Activated T-helper 2 cell treated with anti-CD3 and anti-CD28 coated beads, Interferon-gamma antibody, Interleukin-2, Interleukin-4, amounts not matched to agents 10 μg/mL and 5 μg/mL and 100 μg/mL, durations not matched to agents 14 hours and 24 hours and 36 hours (primary cell): ENCODE measurements at places on chromosomes 7 and 10. TPM values are rescaled to one million over a fixed set of nuclear protein-coding genes. Genes with fewer than 3 reads are reported as not detected.

GLI3 gene
- not detected in 2 replicates for total RNA-seq

CALML5 gene
- not detected in 2 replicates for total RNA-seq

CAV1 gene
- total RNA-seq: 0.41 and 0.57 TPM in 2 replicates

IKZF1 gene
- total RNA-seq: 360 and 371 TPM in 2 replicates

- DNase-seq: no peak
These were observed 124.3 kb downstream of the CACNB2 start for GRCh38 chr10:18264466-18265050.

GRCh38 chr10:3487228-3487627 lies 297.8 kb downstream of the KLF6 start:
- DNase-seq: no peak

- peak; percentile 80 for DNase-seq
These were observed at the start of gene KBTBD2 for GRCh38 chr7:32891043-32891799. Gene KBTBD2, minus strand, starts transcription at chr7:32891760. Its CDS starts 12,156 bp downstream, at chr7:32879604.

- DNase-seq: no peak
These were observed 28.4 kb downstream of the DIP2C start for GRCh38 chr10:660970-661596.

GRCh38 chr10:10294881-10295529 lies 722.7 kb upstream of the CELF2 start:
- no peak for DNase-seq

DNA sequence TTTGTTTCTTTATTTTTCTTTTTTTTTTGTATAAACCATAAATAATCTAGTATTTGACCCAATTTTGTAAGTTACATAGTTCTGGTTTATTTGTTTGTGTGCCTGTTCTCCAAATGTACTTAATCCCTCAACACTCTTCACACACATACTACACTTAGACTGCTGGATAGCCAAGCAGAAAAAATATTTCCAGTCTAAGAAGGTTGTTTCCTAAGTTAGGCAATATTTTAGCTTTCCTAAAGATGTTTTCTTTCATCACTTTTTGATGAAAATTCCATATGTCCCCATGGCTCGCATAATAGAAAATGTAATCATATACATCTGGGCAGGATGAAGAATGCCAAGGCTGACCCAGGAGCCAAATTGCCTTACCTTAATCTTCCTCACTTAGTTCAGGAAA lies 105.3 kb downstream of the PPP1R3A start:
- DNase-seq: no peak

DNA sequence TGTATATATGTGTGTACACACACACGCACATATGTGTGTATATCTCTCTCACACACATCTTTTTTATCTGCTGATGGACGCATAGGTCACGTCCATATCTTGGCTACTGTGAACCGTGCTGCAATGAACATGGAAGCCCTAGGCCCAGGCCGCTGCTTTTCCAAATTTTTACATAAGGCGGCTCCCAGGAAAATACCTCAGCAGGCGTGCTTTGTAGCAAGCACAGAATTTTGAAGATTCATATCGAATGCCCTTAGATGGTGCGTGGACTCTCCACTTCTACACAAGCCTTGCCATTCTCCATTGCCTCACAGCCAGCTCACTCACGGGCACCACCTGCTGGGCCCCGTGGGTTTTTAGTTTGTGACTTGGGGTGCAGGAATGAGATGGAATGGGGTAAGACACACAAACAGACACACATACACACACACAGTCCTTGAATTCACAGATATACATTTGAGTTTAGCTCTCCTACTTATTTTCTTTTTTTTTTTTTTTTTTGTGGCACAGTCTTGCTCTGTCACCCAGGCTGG lies 57.9 kb upstream of the RNF32 start:
- no peak for DNase-seq

- no peak for DNase-seq
These were observed 96.1 kb upstream of the SHH start for GRCh38 chr7:155908385-155908784.

GRCh38 chr10:6579904-6580278 lies at the start of gene PRKCQ:
Gene PRKCQ, minus strand, starts transcription at chr10:6580276. Its CDS starts 65,141 bp downstream, at chr10:6515135.
- DNase-seq: no peak
